SK-N-DZ (cell line): ENCODE measurements at places on chromosomes 7 and 10.

GRCh38 chr10:97882142-97883091, 32.8 kb downstream of the GOLGA7B start:
- DNase-seq, result no peak

GRCh38 chr7:134946260-134946659, 40.0 kb upstream of the AGBL3 start:
- DNase-seq, result no peak

- DNase-seq, result no peak
Measured at GRCh38 chr7:24521917-24522623, 51.2 kb upstream of the PALS2 start.

DNA sequence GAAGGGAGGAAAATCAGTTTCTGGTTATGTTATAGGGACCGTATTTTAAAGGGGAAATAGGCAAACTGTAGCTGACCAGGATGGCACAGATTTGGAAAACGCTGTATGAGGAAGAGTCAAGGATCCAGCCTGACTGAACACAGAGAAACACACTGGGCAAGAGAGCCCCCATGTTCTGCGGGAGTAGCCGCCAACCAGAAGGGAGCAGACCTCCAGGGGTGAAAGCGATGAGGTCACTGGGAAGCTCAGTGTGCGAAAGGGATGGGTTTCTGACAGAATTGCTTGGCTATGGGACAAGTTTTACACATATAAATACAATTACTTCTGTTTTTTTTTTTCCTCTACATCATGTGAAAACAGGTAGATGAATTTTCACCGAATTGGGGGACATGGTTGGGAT, 291.6 kb upstream of the PODXL start:
- no peak for DNase-seq

GRCh38 chr10:29617880-29618340, 16.9 kb downstream of the SVIL start:
- peak; percentile 83 for DNase-seq

DNA sequence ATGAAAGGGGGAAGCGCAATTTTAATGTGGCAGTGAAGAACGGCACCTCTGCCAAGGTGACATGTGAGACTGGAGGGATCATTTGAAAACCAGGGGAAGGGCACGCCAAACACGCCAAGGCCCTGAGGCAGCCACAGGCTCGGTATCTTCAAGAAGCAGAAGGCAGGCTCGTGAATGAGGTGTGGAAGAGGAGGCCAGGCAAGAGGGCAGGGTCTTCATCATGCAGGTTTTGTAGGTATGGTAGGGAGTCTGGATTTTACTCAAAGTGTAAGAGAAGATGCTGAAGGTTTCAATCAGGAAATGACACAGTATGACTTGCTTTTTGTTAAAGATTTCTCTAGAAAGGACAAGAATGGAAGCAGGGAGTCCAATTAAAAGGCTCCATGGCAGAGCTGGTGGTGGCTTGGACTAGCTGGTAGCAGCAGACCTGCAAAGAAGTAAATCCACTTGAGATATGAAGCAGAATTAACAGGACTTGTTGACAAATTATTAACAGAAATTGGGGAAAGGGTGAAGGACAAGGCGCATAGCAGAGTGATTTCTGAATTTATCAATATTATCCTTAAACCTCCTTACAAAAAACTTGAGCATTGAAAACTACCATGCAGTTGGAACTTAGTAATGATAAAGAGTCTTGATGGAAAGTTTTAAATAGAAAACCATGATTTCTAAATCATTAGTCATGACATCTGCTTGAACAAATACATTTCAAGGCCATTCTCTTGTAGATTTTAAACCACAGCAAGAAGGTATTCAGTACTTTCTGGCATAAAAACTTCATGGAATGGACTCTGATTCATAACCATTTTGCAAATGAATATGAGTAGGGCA, 70.4 kb downstream of the COA1 start:
- DNase-seq, result no peak

- no peak for DNase-seq
Measured at GRCh38 chr7:12851841-12852240, 164.4 kb downstream of the ARL4A start.

DNA sequence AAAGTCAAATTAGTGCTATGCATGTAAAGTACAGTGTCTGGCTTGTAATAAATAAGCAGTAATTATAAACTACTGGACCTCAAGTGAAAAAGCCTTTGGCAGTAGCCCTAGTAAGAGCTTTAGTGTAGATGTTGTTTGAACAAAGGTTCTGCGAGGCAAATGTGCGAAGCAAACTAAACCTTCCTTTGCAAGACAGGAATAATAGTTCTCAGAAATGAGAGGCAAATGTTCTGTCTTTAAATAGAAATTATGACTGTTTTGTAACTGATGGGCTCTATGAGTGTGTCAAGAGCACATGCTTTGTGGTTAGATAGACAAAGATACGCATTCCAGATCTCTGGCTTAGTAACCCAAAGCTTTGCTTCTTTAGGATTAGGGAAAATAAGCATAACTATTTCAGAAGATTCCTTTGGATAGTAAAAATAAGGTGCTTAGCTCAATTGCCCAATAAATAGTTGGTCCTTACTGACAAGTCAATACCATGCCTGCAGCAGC, 169.2 kb upstream of the CDC14C start:
- DNase-seq, result no peak

- no peak for DNase-seq
Measured at GRCh38 chr7:30466266-30466665, 12.3 kb downstream of the NOD1 start.

DNA sequence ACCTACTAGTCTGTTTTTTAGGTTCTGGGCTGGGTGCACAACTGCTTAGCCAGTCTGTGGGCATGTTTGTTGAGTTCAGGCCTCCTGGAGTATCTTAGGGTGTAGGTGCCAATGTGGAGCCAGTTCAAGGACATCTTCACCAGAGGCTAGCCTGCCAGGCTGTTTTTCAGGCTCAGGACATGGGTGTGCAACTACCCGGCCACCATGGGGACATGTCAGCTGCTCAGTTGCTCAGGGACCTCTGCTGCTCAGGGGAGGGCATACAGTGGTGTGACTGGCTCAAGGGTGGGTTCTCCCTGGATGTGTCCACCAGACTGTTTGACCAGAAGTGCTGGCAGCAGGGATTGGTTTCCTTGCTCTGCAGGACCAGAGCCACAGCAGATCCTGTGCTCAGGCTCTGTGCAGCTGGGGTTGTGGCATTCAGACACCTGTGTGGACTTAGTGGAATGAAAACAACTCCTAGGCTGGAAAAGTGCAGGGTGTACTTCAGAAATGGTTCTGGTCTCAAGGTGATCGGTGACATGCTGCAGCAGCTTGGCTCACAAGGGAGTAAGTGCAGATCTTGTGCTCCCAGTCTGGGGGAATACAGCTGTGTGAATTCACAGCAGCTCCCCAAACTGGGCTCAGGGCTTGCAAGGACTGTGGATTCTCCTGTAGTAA, 44.8 kb downstream of the PALS2 start:
- no peak for DNase-seq

DNA sequence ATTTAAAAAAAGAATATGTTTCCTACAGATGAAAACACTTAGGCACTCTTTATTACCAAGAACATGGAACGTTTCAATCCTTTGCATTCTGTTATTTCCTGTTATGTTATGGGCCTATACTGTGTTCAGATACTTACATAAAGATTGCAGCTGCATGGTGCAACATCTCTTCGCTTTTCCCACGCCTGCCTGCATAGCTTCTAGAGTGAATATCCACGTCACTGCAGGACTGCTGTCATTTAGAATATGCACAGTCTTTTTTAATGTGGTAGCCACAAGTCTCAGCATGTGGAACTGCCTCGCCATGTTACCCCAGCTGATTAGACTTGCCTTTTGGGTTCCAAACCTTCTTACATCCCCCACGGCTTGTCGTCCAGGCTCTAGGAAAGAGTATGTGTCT, 69.6 kb upstream of the GATA3 start:
- DNase-seq, result peak; percentile 15

- no peak for DNase-seq
Measured at GRCh38 chr7:106736123-106736507, 75.2 kb upstream of the CCDC71L start.

- no peak for DNase-seq
Measured at GRCh38 chr7:148719753-148720152, 21.1 kb downstream of the CUL1 start.

DNA sequence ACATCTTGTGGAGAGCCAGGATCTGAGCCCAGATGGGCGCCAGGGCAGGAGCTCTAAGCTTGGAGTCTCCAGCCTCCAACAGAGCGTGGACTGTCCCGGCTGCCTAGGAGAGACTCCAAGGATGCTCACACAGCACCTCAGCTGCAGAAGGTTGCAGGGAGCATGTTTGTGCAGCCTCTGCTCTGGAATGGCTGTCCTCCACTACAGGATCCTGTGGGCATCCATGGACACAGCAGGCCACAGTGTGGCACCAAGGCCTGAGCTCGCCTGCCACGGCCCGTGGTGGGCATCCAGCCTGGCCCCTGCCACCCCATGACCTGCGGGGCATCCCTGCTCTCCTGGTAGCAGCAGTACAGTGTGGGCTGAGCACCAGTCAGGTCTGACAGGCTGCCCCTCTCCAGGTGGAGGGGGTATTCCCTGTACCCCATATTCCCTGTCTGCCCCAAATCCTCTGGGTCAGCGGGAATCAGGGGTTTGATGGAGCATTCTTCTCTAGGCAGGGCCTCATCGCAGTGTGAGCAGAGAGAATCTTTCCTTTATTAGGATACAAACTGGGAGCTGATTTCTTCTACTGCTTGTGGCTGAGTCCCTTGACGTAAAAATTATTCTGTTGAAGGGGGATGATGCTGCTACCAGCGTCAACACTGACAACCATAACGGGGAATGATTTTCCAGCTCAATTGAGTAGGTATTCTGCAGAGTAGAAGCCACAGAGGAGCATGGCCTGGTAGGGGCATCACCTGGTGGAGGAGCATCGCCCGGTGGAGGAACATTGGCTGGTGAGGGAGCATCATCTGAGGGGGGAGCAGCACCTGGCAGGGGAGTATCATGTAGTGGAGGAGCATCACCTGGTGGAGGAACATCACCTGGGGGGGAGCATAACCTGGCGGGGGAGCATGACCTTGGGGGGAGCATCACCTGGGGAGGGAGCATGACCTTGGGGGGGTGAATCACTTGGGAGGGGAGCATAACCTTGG, 60.6 kb downstream of the GLRX3 start:
- no peak for DNase-seq

GRCh38 chr7:525740-526139, 6.1 kb upstream of the PDGFA start:
- DNase-seq, result no peak

- DNase-seq, result no peak
Measured at GRCh38 chr7:9945857-9946256, 1027.8 kb upstream of the PHF14 start.

GRCh38 chr10:44589181-44589943, 204.5 kb upstream of the CXCL12 start:
- DNase-seq, result no peak

- DNase-seq, result no peak
Measured at GRCh38 chr10:86209726-86210125, 156.9 kb downstream of the GRID1 start.

DNA sequence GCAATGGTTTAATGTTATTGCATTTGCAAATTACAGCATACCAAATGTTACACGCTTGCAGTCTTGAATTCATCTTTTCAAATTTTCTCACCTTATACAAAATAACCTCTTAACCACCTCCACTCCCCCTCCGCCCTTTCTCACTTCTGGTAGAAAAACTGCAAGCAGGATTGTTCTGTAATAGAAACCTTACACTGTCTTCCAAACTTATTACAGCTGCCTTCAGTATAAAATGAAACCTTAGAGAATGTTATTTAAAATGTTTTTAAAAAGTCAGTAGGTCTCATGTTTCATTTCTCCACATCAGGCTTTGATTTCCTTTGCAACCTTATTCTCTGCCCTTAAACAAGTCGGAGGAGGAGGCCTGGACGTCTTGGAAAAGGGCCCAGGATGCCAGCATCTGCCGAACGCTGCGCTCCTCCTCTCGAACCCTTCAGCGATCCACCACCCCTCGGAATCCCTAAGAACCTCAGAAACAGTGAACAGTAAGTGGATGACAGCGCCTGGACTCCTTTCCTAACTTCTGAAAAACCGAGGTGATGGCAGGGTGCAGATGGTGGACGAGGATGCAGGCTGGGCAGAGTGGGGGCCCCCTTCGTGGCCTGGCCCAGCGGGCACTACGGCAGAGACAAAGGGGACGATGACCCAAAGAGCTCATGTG, 74.0 kb downstream of the FGFR2 start:
- DNase-seq, result no peak

DNA sequence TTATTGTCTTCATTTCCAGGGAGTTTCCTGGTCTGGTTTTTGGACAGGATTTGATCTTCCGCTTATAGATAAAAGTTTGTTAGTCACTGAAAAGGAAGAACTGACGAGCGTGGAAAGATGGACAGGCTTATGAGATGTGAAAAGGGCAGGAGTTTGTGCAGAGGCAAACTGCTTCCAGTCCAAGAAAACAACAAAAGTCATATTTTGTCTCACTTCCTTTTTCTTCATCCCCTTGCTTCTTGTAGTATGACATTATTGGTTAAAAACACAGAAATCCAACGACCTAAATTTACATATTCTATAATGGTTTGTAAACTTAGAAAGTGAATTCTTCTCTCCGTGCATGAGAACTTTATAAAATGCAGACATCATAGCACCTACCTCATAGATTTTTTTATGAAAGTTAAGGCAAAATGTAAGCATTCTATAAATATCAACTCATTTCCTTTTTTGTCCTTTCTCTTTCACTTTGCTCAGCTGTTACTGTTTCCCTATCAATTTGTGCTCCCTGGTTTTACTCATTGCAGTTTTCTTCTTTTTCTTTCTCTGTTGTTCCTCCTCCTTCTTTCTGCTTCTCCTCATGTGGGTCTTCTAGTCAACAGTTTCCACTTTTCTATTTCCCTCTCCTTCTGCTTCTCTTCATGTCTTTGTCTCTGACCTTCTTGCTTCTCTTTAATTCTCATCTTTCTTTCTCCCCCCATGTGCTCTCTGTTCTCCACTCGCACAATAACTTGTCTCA, 370.2 kb downstream of the ARL4A start:
- no peak for DNase-seq
